NCI-H2081 (cell line): ENCODE measurements at places on chromosomes 11 and 22.

DNA sequence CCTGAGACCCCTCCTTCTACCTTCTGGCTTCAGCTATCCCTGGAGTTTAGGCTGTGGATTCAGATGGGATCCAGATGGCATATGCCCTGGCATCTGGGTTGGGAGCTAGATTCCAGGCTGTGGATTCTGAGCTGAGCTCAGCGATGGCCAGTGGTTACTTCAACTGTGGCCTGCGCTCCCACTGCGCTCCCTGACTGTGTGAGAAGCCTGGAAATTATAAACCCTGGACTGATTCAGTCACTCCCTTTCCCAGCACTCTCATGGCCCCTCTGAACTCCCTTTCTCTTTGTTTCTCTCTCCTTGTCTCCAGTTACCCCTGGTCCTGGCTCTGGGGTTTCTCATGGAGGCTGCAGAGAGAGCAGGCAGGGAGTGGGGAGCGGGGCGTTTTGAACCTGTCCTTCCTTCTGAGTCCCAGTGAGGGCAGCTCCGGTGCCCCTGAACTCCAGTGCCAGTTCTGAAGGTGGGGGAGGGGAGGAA lies 4.8 kb downstream of the ARHGEF17 start:
- no peak for DNase-seq

DNA sequence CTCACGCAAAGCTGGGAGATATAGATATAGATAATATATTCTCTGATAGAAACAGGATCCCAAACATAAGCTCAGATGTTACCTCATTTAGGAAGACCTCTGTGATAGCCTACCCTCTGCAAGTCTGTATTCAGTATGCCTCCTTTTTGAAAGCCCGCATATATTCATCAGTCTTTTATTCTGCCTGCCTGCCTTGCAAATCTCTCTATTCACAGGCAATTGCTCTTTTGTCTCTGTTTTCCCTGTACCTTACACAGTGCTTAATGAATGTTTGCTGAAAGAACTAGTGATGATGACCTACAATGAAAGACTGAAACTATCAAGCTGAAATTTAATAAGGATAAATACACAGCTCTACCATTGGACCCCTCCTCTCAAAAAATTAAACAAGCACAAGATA lies 18.4 kb downstream of the DEUP1 start:
- DNase-seq = no peak

GRCh38 chr11:70764356-70764905 lies 366.1 kb downstream of the CTTN start:
- DNase-seq = no peak

GRCh38 chr22:38035530-38035885 lies 21.7 kb upstream of the PICK1 start:
- DNase-seq = no peak

DNA sequence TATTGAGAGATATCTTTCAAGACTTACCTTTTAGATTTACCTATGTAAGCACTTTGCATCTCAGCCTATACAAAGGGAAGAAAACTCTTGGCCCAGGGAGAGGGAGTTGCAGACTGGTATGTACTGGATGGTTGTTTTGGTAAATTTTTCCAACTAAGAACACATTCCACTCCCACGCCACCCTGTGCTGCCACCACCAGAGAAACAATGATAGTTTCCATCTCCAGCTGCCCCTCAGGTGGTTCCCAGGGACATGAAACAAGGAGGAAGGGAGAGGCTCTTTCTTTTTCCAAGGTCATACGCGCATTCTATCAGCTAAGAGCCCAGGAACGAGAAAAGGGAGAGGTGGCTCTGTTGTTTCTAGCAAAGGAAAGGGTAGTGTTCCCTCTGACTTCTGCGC lies 34.4 kb downstream of the CCDC34 start:
- DNase-seq = no peak

GRCh38 chr11:120403966-120404365 lies 67.8 kb downstream of the ARHGEF12 start:
- no peak for DNase-seq

- no peak for DNase-seq
These were observed 14.0 kb downstream of the SERPINH1 start for GRCh38 chr11:75576017-75576416.

- DNase-seq = no peak
These were observed 1086.1 kb downstream of the BRD1 start for GRCh38 chr22:48741540-48741939.
